H4 (cell line): ENCODE measurements at places on chromosomes 6 and 20.

- DNase-seq: no peak
These were observed 800 bp upstream of the GRIK2 start for GRCh38 chr6:101392586-101393230.

GRCh38 chr6:6556738-6557503, 31.6 kb upstream of the LY86 start:
- peak; percentile 38 for DNase-seq

DNA sequence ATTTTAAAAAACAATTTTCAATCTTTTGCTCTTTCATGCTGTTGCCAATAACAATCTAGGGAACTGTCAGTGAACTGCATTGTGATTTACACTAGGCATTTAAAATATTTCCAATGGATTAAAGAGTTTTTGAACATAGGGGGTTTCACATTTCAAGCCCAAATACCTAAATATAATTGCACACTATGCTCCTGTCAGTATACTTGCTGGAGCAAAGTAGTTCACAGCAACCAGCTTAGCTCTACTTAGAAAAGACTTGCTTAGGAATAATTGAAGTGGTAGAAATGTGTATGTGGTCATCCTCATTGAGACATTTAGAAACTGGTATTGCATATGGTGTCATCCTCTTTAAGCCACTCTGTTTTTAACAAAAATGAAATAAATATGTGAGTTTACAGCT, 41.7 kb upstream of the REV3L start:
- no peak for DNase-seq

DNA sequence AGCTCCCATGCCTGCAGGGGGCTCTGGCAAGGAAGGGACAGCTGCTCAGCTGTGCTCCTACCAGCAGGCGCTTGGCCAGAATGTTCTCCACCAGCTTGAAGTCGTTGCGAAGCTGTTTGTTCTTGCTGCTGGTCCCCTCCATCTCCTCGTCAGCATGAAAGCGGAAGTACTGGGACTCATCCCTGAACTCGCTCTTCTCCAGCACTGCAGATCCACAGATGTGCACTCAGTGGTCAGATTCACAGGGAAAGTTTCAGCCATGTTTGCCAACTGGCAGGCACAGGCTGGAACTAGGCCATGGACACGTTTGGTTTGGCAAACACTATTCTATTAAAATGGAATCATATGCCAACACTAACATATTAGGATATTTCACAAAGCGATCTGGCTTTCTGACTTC, 167.9 kb downstream of the PREX1 start:
- DNase-seq: no peak

- no peak for DNase-seq
These were observed 20.1 kb upstream of the SLC17A1 start for GRCh38 chr6:25851961-25852360.

DNA sequence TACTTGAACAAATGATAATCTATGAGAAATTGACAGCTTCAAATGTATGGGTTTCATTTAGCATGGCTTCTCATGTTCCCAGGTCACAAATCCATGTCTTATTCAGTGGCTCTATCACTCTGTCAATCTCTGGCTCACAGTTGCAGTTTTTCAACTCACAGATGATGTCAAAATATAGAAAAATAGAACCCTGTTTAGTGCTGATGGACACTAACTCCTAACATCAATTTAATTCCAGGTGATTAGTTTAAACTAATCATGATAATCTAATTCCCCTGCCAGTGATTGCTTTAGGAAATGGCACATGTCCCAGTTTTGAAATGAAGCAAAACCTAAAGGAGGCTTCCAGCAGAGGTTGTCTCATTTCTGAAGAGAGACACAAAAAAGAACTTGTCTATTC, 13.0 kb downstream of the KHDC1 start:
- no peak for DNase-seq

DNA sequence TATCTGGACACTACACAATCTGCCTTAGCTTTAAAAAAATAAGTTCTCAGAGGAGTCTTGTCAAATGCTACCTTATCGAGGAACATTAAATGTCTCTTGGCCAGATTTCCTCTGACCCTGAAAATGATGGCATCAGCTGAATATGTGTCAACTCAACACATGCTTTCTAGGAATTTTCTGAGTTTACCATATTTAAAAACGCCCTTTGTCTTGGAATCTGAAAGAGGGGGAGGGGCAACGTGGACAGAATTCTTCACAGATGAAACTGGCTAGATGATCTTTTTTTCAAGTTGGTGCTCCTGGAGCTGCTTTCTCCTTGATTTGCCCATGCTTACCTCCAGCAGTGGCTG, 5.1 kb downstream of the SOX4 start:
- DNase-seq: no peak

DNA sequence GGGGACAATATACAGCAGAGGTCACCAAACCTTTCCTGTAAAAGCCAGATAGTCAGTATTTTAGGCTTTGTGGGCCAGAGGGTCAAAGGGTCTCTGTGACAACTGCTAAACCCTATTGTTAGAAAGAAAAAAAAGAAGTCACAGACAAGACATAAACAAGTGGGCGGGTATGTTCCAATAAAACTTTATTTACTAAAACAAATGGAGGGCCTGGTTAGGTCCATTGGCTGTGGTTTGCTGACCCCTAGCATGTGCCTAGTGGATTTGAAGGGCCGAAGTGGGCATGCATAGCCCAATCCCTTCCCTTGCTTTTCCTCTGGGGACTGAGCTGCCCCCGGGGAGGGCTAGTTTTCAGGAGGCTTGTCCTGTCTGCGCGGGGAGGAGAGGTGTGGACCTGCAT, 78.9 kb downstream of the SULF2 start:
- DNase-seq: no peak

GRCh38 chr6:167570460-167571400, 245.8 kb downstream of the TTLL2 start:
- no peak for DNase-seq

GRCh38 chr6:135296715-135297114, 115.6 kb downstream of the MYB start:
- DNase-seq: no peak

- DNase-seq: no peak
These were observed 240 bp downstream of the FOXQ1 start for GRCh38 chr6:1312203-1312472.

GRCh38 chr6:36912030-36912454, 26.3 kb downstream of the C6orf89 start:
- no peak for DNase-seq

GRCh38 chr6:164097056-164097455, 682.5 kb downstream of the QKI start:
- DNase-seq: no peak

- peak; percentile 31 for DNase-seq
These were observed 226.2 kb upstream of the MAN1A1 start for GRCh38 chr6:119575721-119576120.

GRCh38 chr6:127515234-127515793, 3.8 kb downstream of the MTCL3 start:
- DNase-seq: peak; percentile 5

DNA sequence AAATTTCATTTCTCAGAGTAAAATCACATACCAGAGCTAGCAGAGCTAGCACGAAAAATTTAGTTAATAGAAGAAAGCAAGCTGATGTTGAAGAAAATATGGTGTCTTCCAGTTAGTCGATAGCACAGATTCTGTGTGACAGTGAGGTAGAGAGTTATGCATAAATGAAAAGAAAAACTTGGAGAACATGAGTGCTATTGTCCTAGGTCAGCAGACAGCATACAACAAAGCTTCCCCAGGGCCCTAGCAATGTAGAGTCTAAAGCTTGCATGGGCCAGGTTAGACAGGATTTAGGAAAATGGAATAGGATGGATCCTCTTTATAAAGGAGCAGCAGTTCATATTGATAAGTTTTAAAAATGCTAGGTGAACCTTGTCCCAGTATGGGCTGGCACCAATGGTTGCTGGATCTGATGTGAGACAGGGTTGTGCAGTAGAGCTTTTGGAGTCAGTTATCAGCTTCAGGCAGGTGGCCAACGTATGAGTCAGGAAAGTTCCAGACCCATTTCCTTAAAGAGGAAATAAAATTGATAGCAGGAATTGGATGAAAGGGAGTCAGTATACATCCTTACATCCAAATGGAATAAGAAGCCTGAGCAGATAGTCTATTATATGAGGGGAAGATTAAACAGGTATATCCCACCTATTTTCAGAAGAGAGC, 277.2 kb downstream of the FRK start:
- DNase-seq: no peak

- DNase-seq: no peak
These were observed 182.5 kb downstream of the FNDC1 start for GRCh38 chr6:159351707-159352106.

DNA sequence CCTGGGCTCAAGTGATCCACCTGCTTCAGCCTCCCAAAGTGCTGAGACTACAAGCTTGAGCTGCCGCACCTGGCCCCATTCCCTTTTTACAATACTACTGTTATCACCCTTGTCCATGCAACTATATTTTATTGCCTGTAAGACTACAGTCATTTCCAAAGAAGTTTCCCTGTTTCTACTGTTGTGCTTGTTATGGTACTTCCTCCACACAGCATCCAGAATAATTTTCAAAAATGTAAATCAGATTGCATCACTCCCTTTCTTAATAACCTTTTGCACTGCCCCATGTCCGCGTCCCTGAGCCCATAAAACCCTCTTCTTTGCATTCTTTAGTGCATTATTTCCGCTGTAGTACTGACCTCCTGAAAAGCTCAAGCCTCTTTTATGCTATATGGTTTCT, 128.9 kb upstream of the AKIRIN2 start:
- no peak for DNase-seq

DNA sequence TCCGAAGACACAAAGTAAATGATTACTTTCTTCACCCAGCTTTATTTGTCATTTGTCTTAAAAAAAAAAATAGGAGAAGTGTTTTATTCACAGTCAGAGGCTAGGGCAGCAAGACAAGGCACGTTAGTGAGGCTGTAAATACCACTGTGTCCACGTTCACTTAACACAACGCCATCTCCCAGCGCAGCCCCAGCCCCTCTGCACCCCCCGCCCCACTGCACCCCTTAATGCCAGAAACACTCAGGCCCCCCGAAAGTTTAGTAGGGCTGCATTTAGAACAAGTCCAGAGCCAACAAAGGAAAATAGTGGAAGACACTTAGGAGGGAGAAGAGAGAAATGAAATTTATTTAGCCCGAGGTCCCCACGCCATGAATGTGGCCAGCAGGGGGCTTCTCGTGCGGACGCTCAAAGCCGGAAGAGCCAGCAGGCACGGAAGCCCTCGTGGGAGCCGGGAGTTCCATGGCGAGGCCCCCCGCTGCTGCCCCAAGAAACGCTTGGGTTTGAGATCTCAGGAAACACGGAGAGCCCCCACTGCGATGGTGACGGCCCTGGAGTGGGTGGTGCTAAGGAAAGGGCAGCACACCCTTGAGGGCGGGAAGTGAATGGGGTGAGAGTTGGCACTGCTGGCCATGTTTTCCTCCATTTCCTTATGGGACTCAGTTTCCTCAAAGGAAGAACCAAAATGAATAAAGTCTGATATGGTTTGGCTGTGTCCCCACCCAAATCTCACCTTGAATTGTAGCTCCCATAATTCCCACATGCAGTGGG, 50.2 kb downstream of the IYD start:
- peak; percentile 47 for DNase-seq

GRCh38 chr6:169527306-169527705, 174.5 kb downstream of the WDR27 start:
- DNase-seq: no peak

GRCh38 chr20:61799928-61800327, 265.8 kb downstream of the TAF4 start:
- DNase-seq: no peak

GRCh38 chr20:63740627-63741353, 1.2 kb downstream of the SLC2A4RG start:
- DNase-seq: peak; percentile 80

DNA sequence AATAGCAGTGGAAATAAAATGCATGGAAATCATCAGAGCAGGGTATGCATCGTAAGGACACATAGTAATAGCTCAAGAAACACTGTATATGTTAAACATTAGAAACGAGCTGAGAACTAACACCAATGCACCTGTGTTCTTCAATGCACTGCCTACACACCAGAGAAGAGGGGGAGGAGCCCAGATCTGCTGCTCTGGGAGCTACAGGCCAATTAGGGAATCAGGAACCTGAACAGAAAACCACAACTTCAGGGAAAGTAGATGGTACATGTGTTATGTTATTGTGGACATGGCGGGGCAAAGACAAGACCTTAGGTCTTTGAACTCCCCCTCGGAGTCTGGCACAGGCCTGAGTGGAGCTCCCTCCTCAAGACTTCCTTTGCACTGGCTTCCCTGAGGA, 39.7 kb downstream of the RIPOR3 start:
- DNase-seq: no peak

GRCh38 chr6:167580619-167580911, 246.1 kb upstream of the AFDN start:
- no peak for DNase-seq

DNA sequence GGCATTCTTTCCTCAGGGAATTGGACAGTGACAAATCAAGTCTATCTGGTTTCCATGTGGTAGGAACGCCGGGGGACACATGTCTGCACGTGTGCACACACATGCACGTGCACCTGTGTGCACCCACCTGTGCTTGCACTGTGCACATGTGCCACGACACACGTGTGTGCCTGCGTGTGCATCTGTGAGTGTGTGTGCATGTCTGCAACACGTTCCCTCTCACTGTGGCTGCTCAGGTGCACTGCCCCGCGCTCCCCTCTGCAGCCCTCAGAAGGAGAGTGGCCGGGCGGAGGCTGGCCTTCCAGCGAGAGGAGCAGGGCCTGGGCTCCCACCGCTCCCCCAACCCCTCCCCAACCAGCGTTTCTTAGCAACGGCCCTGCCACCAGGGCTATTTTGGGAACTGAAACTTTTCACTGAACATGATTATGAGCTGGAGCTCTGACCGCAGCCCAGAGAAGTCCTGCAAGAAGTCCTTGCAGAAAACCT, 147.8 kb downstream of the PHACTR3 start:
- DNase-seq: no peak

GRCh38 chr6:151498327-151498726, 4.5 kb downstream of the CCDC170 start:
- no peak for DNase-seq

DNA sequence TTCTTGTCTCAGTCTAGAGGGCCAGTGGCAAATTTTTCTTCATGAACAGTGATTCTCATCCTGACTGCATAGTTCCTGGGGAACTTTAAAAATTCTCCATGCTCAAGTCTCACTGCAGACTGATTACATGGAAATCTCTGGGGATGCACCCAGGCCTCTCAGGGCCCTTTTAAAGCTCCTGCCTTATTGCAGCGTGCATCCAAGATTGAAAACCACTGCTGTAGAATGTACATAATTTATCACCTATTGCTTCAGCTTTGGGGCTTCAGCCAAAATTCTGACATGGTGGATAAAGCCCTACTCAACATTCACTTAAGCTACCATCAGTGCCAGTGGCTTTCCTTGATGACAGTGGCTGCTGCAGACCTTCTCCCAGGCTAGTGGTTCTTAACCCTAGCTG, 143.8 kb downstream of the BTBD3 start:
- DNase-seq: no peak

- no peak for DNase-seq
These were observed 348.4 kb downstream of the KIF16B start for GRCh38 chr20:16224836-16225235.

GRCh38 chr20:16556301-16556700, 16.9 kb downstream of the KIF16B start:
- DNase-seq: no peak
